Ascending aorta (tissue), 2 donors: ENCODE measurements at places on chromosomes 1 and 21.
A peak's percentile ranks its signal among the peaks of the same experiment; 100 is the strongest.

DNA sequence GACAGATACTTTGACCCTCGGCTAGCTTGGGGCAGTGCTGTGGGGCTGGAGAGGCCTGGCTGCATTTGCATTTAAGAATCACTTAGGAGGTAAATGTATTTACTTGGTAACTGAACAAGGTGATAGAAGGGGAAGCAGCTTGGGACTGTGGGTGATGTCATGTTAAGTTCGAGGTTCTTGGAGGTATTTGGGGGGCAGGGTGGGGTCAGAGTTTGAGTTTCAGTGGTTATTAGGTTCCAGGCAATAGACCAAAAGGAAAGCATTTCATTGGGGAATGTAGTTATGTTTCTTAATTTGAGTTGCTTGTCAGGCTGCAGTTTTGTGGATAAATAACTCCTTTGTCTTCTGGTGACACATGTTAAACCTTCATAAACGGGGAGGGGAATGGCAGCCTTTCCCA lies 2.4 kb upstream of the FAM78B start:
- no peak for DNase-seq
- no peaks in the 10 kb centered on the region for H3K4me1 ChIP-seq

- H3K4me1 ChIP-seq, result peaks cover under 1% of the 10 kb centered on the region
- no peaks in the 10 kb centered on the region for H3K36me3 ChIP-seq
- no peak for DNase-seq
- no peak overlapping the region for H3K4me3 ChIP-seq
- no peaks in the 10 kb centered on the region for H3K27me3 ChIP-seq
- no peak overlapping the region for H3K27ac ChIP-seq
These were observed 79.7 kb downstream of the SYT2 start for GRCh38 chr1:202630541-202630940.

DNA sequence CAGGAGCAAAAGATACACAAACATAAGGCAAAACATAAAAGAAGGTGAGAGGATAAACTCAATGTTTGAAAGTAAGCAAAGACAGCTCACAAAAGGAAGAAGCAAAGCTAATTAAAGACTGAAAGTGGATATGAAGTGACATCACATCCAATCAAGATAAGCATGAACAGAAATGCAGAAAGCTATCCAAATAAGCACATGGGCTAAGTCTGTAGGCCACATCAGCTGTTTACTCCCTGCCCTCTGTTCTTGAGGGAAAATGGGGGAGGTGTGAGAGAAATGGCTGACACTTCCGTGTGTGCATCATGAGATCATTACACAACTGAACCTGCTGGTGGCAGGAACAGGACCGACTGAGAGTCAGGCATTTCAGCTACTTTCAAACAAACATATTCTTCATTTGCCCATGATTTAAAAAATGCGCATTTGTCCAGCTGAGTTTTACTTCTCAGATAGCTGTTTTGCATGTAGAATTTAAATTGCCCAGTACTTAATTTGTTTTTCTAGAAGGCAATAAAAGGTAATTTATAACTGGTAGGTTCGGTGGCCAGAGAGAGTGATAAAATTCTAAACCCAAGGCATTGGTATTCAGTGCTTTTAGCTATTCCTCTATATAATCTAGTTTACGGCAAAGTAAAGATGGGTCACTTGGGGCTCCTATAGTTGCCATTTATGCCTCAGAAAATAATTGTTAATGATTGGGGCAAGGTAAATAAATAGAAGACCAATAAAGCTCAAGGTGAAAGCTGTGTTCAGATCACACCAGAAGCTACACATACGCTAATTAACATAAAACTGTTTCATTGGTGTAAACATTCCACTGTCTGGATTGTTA lies 27.2 kb upstream of the MAN1A2 start:
- H3K27me3 ChIP-seq, result no peaks in the 10 kb centered on the region
- H3K4me3 ChIP-seq, result no peak overlapping the region
- DNase-seq, result no peak
- no peak overlapping the region for H3K27ac ChIP-seq

GRCh38 chr1:15287035-15287979 lies 40.3 kb downstream of the FHAD1 start:
- no peak overlapping the region for H3K4me3 ChIP-seq
- H3K4me1 ChIP-seq, result no peaks in the 10 kb centered on the region

GRCh38 chr1:118323246-118323645 lies 138.2 kb upstream of the SPAG17 start:
- no peak overlapping the region for H3K27ac ChIP-seq
- no peak for DNase-seq
- H3K4me1 ChIP-seq, result no peaks in the 10 kb centered on the region
- no peaks in the 10 kb centered on the region for H3K27me3 ChIP-seq
- H3K4me3 ChIP-seq, result no peak overlapping the region

DNA sequence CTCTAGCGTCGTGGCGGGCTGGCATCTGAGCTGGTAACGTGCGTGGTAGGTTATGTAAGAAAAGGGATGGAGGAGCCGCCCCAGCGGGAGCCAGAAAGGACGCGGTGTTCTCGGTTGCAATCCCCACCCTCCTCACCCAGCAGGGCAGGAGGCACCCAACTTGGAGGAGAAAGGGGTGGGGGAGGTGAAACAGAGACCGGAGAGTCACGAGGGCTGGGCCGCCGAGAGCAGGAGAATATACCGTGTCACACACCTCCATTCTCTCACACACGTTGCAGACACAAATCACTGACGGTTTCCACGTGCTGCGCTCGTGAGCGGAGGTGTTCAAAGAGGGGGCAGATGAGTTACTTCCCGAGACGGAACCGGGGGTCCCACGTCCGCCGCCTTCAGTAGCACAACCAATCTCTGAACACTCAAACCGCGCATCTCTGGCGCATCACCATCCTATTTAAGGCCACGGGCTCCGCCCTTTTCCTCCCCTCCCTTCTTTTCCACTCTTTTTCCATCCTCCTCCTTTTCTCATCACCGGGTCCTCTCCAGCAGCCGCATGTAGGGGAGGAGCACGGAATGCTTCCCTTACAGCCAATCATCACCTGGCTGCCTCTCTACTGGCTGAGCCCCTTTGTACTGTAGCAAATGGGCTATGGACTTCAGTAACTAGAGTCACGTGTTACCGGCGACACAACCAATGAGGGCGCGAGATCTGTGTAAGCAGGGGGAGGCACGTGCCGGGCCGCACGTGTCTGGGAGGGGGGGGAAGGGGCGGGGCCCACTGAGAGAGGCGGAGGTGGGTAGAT lies at the start of gene CIART:
Gene CIART (plus strand): TSS at position 797 of the 800 bp plus-strand sequence. CDS start 714 bp downstream, outside the sequence.
- DNase-seq, result peak; percentile 93
- peak within 1 kb of the TSS; percentile 92 for H3K27ac ChIP-seq
- peaks cover 4% of the 10 kb centered on the region for H3K36me3 ChIP-seq
- H3K4me1 ChIP-seq, result no peaks in the 10 kb centered on the region
- peak within 1 kb of the TSS; percentile 67 for H3K4me3 ChIP-seq

GRCh38 chr1:177305040-177306018 lies 134.6 kb downstream of the BRINP2 start:
- H3K27ac ChIP-seq, result no peak overlapping the region
- no peak overlapping the region for H3K4me3 ChIP-seq
- H3K4me1 ChIP-seq, result peaks cover 2% of the 10 kb centered on the region
- no peaks in the 10 kb centered on the region for H3K36me3 ChIP-seq
- H3K27me3 ChIP-seq, result no peaks in the 10 kb centered on the region

DNA sequence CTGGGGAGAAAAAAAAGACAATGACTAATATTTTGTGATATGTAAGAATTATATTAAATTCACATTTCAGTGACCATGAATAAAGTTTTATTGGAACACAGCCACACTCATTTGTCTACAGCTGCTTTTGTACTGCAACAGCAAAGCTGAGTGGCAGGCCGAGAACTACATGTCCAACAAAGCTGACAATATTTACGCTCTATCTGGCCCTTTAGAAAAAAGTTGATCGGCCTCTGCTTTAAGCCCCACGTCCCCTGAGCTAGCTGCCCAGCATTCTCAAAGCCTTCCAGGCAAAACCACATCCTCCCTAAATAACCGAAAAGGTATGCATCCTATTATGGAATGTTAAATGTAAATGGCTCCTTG lies 8.6 kb downstream of the SLC2A1 start:
- DNase-seq, result no peak
- no peak overlapping the region for H3K4me3 ChIP-seq
- no peaks in the 10 kb centered on the region for H3K36me3 ChIP-seq
- H3K27me3 ChIP-seq, result no peaks in the 10 kb centered on the region
- no peak overlapping the region for H3K27ac ChIP-seq

- no peaks in the 10 kb centered on the region for H3K27me3 ChIP-seq
- H3K4me1 ChIP-seq, result no peaks in the 10 kb centered on the region
- no peak overlapping the region for H3K27ac ChIP-seq
- no peak for DNase-seq
These were observed 89.1 kb upstream of the USP24 start for GRCh38 chr1:55304229-55304740.

DNA sequence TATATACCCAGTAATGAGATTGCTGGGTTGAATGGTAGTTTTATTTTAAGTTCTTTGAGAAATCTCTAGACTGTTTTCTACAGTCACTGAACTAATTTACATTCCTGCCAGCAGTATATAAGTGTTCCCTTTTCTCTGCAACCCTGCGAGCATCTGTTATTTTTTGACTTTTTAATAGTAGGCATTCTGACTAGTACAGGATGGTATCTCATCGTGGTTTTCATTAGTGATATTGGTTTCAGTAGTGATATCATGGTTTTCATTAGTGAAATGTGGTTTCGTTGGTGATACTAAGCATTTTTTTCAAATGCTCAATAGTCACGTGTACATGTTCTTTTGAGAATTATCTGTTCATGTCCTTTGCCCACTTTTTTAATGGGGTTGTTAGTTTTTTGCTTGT lies 316.8 kb downstream of the PTBP2 start:
- H3K27ac ChIP-seq, result no peak overlapping the region
- H3K4me1 ChIP-seq, result no peaks in the 10 kb centered on the region
- no peak overlapping the region for H3K4me3 ChIP-seq
- H3K27me3 ChIP-seq, result no peaks in the 10 kb centered on the region
- H3K36me3 ChIP-seq, result no peaks in the 10 kb centered on the region

- H3K4me1 ChIP-seq, result no peaks in the 10 kb centered on the region
- no peak overlapping the region for H3K27ac ChIP-seq
- no peak overlapping the region for H3K4me3 ChIP-seq
- H3K36me3 ChIP-seq, result no peaks in the 10 kb centered on the region
- H3K27me3 ChIP-seq, result no peaks in the 10 kb centered on the region
These were observed 244.8 kb downstream of the DUSP10 start for GRCh38 chr1:221497046-221497445.

DNA sequence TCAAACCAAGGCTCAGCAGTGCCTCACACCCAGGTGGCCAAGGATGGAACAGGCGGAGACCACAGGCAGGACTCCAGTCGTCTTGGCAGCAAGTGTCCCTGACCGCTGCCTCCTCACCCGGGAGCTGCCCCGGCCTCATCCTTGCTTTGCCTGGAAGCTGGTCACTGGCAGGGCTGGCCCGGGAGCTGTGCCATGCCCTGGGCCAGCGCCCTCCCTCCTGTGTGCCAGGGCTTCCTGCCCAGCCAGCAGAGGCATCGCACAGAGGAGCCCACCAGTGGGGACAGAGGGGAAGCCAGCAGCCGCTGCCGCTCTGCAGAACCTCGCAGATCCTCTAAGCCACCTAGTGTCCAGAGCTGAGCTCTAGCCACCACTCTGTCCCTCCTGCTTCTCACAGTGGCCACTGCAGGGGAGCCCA lies 7.8 kb downstream of the CASZ1 start:
- no peaks in the 10 kb centered on the region for H3K27me3 ChIP-seq
- H3K4me1 ChIP-seq, result peaks cover 5% of the 10 kb centered on the region
- peak overlapping the region; percentile 6 for H3K4me3 ChIP-seq
- no peak for DNase-seq
- no peaks in the 10 kb centered on the region for H3K36me3 ChIP-seq
- no peak overlapping the region for H3K27ac ChIP-seq

GRCh38 chr1:94303005-94303404 lies 65.6 kb upstream of the ARHGAP29 start:
- DNase-seq, result no peak
- H3K4me3 ChIP-seq, result no peak overlapping the region
- no peaks in the 10 kb centered on the region for H3K36me3 ChIP-seq
- no peak overlapping the region for H3K27ac ChIP-seq

- no peaks in the 10 kb centered on the region for H3K27me3 ChIP-seq
- H3K4me3 ChIP-seq, result no peak overlapping the region
- H3K36me3 ChIP-seq, result no peaks in the 10 kb centered on the region
- DNase-seq, result no peak
These were observed 110.2 kb downstream of the MATN1 start for GRCh38 chr1:30613188-30613587.

DNA sequence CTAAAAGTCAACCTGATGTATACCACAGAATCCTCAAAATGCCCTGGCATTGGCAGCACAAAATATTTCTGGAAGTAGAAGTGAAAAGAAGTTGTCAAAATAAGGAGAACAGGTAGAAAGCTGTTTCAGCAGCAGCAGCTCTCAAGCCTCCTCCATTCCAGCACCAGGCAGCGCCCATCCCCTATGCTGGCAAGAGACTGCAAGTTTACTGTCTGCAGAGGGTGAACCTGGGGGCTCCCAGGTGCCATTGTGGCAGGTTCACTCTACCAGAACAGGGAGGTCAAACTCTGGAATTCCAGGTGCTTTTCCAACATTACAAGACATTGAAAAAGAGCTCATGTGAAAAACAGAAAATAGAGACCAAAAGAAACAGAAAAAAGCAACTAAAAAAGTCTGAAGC lies 128.8 kb upstream of the CTTNBP2NL start:
- H3K36me3 ChIP-seq, result no peaks in the 10 kb centered on the region
- no peaks in the 10 kb centered on the region for H3K4me1 ChIP-seq
- no peak overlapping the region for H3K4me3 ChIP-seq
- no peaks in the 10 kb centered on the region for H3K27me3 ChIP-seq

DNA sequence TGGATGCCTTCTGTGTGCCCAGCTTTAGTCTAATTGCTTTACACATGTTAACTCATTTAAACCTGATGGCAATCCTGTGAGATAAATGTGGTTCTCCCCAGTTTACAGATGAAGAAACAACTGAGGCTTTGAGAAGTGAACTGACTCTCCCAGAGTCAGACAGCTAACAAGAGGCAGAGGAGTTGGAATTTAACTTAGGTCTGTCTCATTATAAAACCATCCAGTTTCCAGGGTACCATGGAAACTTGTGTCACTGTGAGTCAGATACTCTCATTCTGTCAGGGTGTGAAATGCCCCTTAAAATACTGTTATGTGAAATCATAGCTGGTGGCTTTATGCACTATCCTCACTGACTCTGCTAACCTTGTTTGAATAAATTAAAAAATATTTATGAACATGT lies 206.6 kb downstream of the PBX1 start:
- H3K36me3 ChIP-seq, result no peaks in the 10 kb centered on the region
- H3K27me3 ChIP-seq, result no peaks in the 10 kb centered on the region
- H3K27ac ChIP-seq, result peak overlapping the region; percentile 74
- no peak overlapping the region for H3K4me3 ChIP-seq

DNA sequence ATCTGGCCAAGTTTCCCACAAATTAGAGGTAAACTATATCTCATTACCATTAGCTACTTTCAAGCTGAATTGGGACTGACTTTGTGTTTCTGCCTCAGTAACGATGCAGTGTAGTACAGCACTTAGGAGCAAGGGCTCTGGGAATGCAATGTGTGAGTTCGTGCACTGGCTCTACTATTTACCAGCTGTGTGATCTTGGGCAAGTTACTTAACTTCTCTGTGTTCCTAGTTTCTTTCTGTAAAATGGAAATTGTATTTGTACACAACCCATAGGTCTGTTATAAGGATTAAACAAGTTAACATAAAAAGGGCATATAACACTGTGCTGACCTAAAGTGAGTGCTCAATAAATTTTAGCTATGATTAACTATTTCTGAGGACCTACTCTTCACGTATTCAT lies 65.0 kb upstream of the CSF1 start:
- H3K27me3 ChIP-seq, result no peaks in the 10 kb centered on the region
- no peaks in the 10 kb centered on the region for H3K36me3 ChIP-seq
- DNase-seq, result no peak
- H3K4me3 ChIP-seq, result no peak overlapping the region
